CD8-positive, alpha-beta memory T cell (primary cell): ENCODE measurements at places on chromosomes 11 and 22. TPM values are rescaled to one million over a fixed set of nuclear protein-coding genes. Genes with fewer than 3 reads are reported as not detected.

DNA sequence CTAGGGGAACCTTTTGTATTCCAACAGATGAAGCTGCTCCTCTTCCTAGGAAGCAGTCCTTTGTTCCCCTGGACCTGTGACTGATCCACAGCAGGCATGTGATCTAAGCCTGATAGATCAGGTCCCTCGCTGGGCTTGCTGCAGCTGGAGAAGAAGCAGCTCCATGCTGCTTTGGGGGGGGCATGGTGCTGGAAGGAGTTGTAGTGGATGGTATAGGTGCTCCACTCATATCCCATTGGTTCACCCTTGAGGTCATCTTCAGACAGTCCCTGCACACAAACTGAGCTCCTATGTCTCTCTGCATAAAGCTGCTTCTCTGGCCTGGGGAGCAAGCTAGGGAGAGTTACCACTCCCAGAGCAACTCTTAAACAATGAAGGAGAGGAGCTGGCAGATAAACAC lies 9.5 kb upstream of the RIC3 start:
- no peak for DNase-seq
- H3K27me3 ChIP-seq: no peaks in the 10 kb centered on the region
- H3K27ac ChIP-seq: no peak overlapping the region
- H3K4me3 ChIP-seq: no peak overlapping the region
- H3K4me1 ChIP-seq: no peaks in the 10 kb centered on the region
- H3K36me3 ChIP-seq: no peaks in the 10 kb centered on the region

DNA sequence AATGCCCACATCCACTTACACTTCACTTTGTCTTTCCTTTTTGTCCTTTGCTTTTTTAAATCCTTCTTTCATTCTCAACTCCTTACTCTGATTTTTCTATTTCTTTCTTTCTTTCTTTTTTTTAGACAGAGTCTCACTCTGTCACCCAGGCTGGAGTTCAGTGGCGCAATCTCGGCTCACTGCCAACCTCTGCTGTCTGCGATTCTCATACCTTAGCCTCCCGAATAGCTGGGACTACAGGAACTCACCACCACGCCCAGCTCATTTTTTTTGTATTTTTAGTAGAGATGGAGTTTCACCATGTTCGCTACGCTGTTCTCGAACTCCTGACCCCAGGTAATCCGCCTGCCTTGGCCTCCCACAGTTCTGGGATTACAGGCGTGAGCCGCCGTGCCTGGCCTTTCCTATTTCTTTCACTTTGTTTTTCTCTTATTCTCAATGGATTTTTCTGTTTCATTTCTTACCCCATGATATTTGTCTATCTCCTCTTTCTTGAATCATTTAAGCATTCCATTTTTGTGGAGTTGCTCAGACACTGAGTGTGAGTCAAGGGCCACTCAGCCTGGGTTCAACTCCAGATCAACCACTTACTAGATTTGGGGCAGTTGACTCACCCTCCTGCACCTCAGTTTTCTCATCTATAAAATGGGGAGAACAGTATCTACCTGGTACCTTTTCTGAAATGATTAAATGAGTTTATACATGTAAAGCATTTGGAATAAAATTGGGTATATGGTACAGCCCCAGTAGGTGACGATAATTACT lies 7.6 kb downstream of the KCNJ5 start:
- no peaks in the 10 kb centered on the region for H3K4me1 ChIP-seq
- no peaks in the 10 kb centered on the region for H3K36me3 ChIP-seq
- no peaks in the 10 kb centered on the region for H3K27me3 ChIP-seq
- H3K27ac ChIP-seq: no peak overlapping the region

DNA sequence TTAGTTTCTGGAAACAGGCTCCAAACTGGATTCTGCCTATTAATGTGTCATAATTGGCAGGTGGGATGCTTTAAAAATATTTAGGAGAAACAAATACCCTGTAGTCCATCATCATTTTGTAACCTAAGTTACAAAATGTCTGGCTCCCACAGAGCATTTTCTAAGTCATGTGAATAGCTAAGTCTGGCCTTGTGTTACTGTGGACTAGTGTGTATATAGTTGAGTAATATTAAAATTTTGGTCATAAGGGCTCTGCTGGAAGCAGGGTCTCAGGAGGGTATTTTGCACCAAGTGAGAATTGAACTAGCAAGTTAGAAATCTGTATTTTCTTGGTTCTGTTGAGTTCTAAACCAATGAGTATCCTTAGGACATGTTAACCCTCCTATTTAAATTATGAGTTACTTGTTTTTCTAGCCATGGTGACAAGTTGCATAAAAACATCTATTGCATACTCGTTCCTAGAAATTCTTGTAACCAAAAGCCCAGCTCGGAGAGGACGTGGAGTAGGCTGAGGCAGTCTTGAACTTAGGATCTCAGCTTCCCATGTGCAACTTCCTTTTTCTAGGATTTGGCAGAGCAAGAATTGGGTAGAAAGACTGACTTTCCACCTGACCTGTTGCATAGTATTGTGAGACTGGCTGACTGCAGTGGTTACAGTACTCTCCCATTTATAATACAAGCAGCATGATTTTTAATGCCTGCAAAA lies 5.4 kb downstream of the PTPMT1 start:
- DNase-seq: no peak
- H3K36me3 ChIP-seq: peaks cover 30% of the 10 kb centered on the region
- H3K4me3 ChIP-seq: no peak overlapping the region
- H3K27me3 ChIP-seq: no peaks in the 10 kb centered on the region

GRCh38 chr11:41612415-41612814 lies 153.0 kb upstream of the LRRC4C start:
- no peaks in the 10 kb centered on the region for H3K36me3 ChIP-seq
- no peak overlapping the region for H3K27ac ChIP-seq
- H3K4me1 ChIP-seq: no peaks in the 10 kb centered on the region
- no peak overlapping the region for H3K4me3 ChIP-seq
- no peak for DNase-seq

DNA sequence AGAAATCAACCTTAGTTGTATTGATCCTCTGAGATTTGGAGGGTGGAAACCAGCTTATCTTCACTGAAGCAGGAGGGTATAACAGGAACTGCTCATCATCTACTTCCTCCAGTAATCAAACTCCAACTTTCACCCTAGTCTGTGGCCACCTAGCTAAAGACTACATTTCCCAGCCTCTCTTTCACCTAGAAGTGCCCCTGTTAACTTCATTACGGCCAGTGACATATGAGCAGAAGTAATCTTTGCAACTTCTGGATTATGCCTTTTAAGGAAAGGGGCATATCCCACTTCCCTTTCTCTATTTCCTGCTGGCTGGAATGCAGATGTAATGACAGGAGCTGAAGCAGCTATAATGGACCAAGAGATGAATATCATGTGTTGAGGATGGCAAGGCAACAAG lies 7.6 kb upstream of the VPS37C start:
- no peaks in the 10 kb centered on the region for H3K36me3 ChIP-seq
- peaks cover 20% of the 10 kb centered on the region for H3K4me1 ChIP-seq
- DNase-seq: no peak
- no peaks in the 10 kb centered on the region for H3K27me3 ChIP-seq
- H3K4me3 ChIP-seq: no peak overlapping the region

CBY1 gene
- total RNA-seq: 14.0 TPM

RHOD gene
- 1.7 TPM for total RNA-seq

OTOG gene
- total RNA-seq: not detected

DNA sequence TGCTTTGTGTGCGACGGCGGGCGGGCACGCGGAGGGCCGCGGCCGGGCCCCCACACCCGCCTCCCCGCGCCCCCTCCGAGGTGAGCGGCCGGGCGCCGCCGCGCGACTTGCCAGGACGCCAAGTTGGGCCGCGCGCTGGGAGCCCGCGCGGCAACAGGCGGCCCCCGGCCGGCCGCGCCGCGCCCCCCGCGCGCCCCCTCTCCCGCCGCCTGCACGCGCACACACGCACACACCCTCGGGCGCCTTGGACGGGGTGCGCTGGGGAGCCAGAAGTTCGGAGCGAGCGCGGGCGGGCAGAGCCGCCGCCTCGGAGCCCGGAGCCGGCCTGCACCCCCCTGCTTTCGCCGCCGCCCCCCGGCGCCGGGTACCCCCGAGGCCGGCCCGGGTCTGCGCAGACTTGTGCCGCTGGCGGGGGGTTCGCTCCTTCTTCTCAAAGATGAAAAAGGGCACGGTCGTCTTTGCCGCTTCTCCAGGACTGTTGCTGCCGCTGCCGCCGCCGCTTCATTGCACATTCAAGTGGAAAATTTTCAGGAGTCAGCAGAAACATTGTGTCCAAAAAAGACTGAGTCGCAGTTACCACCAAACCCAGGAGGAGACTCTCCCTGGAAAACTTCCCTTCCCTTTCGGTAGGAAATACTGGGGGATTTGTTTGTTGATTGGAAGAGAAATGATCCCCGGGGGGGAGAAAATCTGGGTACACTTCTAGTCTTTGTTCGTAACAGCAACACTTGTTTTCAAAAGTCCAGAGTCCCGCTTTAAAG lies 895 bp downstream of the TEAD1 start:
- no peaks in the 10 kb centered on the region for H3K36me3 ChIP-seq
- H3K27me3 ChIP-seq: peaks cover 34% of the 10 kb centered on the region
- H3K4me3 ChIP-seq: no peak overlapping the region
- peaks cover 11% of the 10 kb centered on the region for H3K4me1 ChIP-seq

GRCh38 chr11:16891964-16892363 lies 122.2 kb downstream of the PLEKHA7 start:
- no peaks in the 10 kb centered on the region for H3K36me3 ChIP-seq
- DNase-seq: no peak
- no peak overlapping the region for H3K27ac ChIP-seq
- no peaks in the 10 kb centered on the region for H3K4me1 ChIP-seq
- no peaks in the 10 kb centered on the region for H3K27me3 ChIP-seq
- H3K4me3 ChIP-seq: no peak overlapping the region

NAP1L4 gene
- 280 TPM for total RNA-seq

GRCh38 chr11:312092-312816 lies 1.6 kb upstream of the IFITM1 start:
- H3K36me3 ChIP-seq: peaks cover 8% of the 10 kb centered on the region
- H3K27me3 ChIP-seq: no peaks in the 10 kb centered on the region
- H3K27ac ChIP-seq: peak overlapping the region; percentile 88

DNA sequence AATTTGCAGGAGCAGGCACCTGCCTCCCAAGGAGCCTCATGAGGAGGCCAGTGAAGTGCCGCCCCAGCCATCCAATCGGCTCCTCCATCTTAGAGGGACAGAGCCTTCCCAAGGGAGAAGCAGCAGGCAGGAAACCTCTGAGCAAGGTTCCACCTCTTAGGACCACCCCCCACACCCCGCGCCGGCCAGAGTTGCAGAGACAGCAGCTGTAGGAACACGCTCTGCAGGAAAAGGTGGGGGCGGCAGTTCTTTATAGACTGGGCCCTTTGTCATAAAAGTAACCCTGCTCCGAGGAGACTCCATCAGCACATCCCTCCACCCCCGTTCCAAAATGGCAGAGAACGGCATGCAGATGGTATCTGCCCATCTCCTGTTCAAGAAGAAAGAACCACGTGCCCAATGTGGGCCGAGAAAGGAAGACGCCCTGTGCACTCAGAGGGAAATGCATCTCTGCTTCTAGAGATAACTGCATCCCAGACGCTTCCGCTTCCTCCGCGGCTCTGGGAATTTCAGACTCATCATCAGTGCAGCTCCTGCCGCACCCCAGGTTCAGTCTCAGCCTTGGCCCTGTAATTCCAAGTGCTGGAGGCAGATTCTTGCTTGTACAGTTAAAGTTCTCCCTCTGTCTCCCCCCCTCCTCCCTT lies 98.5 kb downstream of the SPATA19 start:
- no peak for DNase-seq
- no peaks in the 10 kb centered on the region for H3K27me3 ChIP-seq
- H3K27ac ChIP-seq: no peak overlapping the region
- H3K4me3 ChIP-seq: no peak overlapping the region
- no peaks in the 10 kb centered on the region for H3K4me1 ChIP-seq
- no peaks in the 10 kb centered on the region for H3K36me3 ChIP-seq

DNA sequence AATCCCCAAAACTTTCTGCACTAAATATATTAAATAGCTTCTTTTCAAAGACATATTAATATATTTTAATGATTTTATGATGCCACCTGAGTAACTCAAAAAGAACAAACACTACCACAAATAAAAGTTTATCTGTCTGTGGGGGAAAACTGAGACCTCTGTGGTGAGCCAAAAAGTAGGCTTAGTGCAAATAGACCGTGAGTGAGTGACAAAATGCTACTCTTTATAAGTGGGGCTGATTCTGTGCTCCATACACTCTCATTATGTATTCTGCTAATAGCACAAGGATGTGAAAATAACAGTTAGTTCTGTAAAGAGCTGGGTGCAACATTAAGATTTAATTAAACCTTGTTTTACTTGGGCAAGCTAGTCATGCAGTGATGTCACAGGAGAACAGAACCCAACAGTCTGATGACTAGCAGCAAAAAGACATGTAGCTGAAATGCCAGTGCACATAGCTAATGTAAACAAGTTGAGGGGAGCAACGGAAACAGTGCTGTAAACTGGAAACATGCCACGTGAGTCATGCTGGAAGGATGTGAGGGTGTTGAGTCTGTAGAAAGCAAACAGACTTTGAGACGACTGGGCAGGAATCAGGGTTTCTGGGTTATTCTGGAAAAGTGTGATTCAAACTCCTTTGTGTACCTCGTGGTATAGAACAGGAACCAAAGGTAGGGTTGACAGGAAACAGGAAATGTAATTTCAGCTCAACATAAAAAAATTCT lies 1130.4 kb downstream of the LRRC4C start:
- no peaks in the 10 kb centered on the region for H3K4me1 ChIP-seq
- H3K36me3 ChIP-seq: no peaks in the 10 kb centered on the region
- H3K4me3 ChIP-seq: no peak overlapping the region

- peak overlapping the region; percentile 81 for H3K4me3 ChIP-seq
- DNase-seq: no peak
- no peaks in the 10 kb centered on the region for H3K36me3 ChIP-seq
- peaks cover 7% of the 10 kb centered on the region for H3K4me1 ChIP-seq
These were observed 1.7 kb downstream of the EXPH5 start for GRCh38 chr11:108591893-108592292.

DNA sequence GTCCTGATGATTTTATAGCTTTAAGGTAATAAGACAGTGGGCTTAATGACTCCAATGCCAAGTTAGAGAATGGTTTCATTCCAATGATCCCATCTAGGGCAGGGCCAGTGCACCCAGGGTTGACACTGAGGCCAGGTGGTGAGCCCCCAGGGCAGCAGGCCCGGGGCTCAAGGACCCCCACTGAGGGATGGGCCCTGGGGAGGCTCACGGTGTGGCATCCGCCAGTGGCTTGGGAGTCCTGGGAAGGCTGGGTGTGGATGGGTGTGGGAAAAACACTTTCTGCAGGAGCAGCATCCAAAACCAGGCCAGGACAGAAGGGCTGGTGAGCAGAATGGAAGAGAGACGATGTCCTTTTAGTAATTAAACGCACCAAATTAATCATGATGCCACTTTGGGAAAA lies 626.3 kb downstream of the TBC1D22A start:
- H3K27ac ChIP-seq: no peak overlapping the region
- H3K4me1 ChIP-seq: no peaks in the 10 kb centered on the region
- H3K27me3 ChIP-seq: no peaks in the 10 kb centered on the region
- no peak for DNase-seq
- H3K36me3 ChIP-seq: no peaks in the 10 kb centered on the region

PATE4 gene
- not detected for total RNA-seq

BIRC3 gene
- total RNA-seq: 199 TPM

- H3K36me3 ChIP-seq: no peaks in the 10 kb centered on the region
- H3K4me1 ChIP-seq: no peaks in the 10 kb centered on the region
- H3K4me3 ChIP-seq: no peak overlapping the region
- no peak overlapping the region for H3K27ac ChIP-seq
- H3K27me3 ChIP-seq: no peaks in the 10 kb centered on the region
- no peak for DNase-seq
These were observed 8.8 kb downstream of the UPB1 start for GRCh38 chr22:24503843-24504338.

SLC6A5 gene
- not detected for total RNA-seq

GRCh38 chr11:14223636-14224288 lies 135.2 kb downstream of the RRAS2 start:
- no peaks in the 10 kb centered on the region for H3K27me3 ChIP-seq
- no peak overlapping the region for H3K27ac ChIP-seq
- DNase-seq: no peak
- H3K4me1 ChIP-seq: no peaks in the 10 kb centered on the region
- H3K4me3 ChIP-seq: no peak overlapping the region

NUP98 gene
- total RNA-seq: 101 TPM
